ENCODE measurements at places on chromosomes 3 and 15. TPM values are rescaled to one million over a fixed set of nuclear protein-coding genes. Genes with fewer than 3 reads are reported as not detected.

GRCh38 chr15:49678655-49679054 lies 57.8 kb downstream of the DTWD1 start:
- no peak for DNase-seq

- DNase-seq = peak; percentile 87
Measured at GRCh38 chr3:149339931-149340309, 6.5 kb upstream of the TM4SF18 start.

- DNase-seq = no peak
Measured at GRCh38 chr3:171825222-171825828, 15.0 kb upstream of the PLD1 start.

- DNase-seq = no peak
Measured at GRCh38 chr3:150544041-150544440, 2.3 kb downstream of the SERP1 start.

DNA sequence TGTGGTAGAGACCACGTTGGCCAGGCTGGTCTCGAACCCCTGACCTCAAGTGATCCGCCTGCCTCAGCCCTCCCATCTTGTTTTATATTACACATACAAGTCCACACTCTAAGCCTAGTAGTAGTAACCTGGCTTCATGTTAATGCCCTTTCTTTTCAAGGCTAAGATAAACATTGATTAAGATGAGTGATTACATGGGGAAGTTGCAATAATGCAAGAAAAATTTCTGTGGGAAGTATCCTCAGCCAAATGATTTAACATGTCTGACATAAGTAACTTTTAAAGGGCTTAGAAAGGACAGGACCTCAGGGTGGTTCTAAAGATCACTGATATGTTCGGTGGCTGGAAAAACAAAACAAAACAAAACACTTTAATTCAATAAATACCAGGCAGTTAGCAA lies 72.1 kb downstream of the SFMBT1 start:
- no peak for DNase-seq

GRCh38 chr3:34180532-34180931 lies 382.1 kb downstream of the PDCD6IP start:
- no peak for DNase-seq

CYP11A1 gene
- total RNA-seq = not detected

DNA sequence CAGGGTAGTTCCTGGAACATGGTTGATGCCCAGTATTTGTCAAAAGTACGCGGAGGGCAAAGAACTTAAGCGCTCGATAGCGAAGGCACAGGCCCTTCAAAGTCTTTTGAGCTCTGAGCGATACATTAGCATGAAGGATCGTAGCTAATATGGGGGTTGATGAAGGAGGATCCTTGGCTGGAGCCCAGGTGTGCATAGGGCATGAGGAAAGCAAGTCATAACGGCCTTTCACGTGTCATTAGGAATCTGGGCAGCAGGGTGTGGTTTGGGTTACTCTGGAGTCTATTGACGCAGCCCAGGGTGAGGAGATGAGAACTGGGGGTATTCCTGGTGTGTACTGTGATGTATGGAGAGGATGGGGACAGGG lies 31.7 kb downstream of the SPINK8 start:
- DNase-seq = no peak

C3orf49 gene
- total RNA-seq = not detected

GRCh38 chr3:39090922-39091321 lies 16.5 kb downstream of the GORASP1 start:
- DNase-seq = no peak

- no peak for DNase-seq
Measured at GRCh38 chr15:85583923-85584390, 203.6 kb downstream of the AKAP13 start.

DNA sequence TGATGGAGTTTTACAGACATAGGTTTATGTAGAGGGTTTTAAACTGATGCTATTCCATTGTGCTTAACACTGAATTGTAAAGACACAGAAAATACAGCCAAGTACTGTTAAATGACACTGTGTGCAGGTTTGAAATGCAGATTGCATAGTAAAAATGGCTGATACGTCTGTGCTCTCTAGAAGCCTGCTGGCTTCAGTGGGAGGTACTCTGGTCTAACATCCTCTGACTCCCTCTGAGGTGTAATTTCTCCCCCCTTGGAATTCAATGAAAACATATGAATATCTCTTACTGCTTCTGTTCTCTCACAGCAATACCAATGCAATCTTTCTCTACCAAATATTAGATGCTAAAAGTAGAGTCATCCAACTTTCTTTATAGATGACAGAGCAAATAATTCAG lies 176.6 kb downstream of the SLC9A9 start:
- DNase-seq = no peak

- DNase-seq = no peak
Measured at GRCh38 chr3:195910499-195910845, 2.1 kb upstream of the TNK2 start.

GRCh38 chr3:51311055-51311454 lies 74.0 kb upstream of the MANF start:
- no peak for DNase-seq

IGDCC3 gene
- not detected for total RNA-seq

- DNase-seq = no peak
Measured at GRCh38 chr15:48802867-48803266, 8.0 kb downstream of the CEP152 start.

POTEB gene
- not detected for total RNA-seq

DNA sequence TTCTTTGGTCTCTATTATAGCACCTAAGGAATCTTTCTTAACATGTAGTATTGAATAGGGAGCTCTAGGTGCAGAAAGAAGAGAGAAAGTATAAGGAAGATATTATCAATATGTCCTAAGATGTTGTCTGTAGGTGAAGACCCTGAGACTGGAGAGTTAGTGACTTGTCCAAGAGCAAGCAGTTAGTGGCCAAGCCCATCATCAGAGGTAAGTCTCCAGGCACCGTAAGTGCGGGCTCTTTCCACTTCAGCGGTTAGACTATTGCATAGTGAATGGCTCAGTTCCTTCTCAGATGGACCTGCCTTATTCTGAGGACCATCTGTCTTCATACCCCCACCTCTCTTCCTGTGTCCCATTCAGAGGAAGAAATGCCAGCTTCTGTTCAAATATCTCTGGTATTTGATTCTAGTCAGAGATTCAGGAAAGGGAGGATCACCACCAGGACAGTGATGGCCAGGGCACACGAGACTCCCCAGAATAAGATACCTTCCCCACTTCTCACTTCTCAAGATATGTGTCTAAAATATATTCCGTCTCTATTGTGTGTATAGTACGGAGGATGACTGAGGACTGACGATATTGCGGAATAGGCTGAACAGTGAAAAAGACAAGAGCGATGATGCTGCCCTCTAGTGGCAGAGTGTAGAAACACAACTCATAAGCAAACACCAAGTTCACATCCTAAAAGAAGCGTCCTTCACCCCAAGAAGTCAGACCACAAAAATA lies 19.1 kb upstream of the ADGRG7 start:
- no peak for DNase-seq

GRCh38 chr3:183526838-183527427 lies 28.6 kb downstream of the KLHL6 start:
- no peak for DNase-seq

DNA sequence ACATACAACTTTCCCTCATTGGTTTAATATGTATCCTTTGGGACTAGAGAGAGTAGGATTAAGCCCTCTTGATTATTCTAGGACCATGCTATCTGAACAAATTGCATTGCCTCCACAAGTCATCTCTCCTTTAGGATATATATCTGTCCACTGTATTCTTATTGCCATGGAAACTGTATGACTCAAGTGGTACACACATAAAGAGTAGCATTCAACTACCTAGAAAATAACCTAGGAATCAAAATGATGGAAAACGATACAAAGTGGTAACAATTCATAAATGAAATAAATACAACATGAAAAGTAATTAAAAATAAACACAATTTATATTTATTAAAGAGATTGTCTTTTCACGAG lies 212.1 kb upstream of the P2RY1 start:
- no peak for DNase-seq

- DNase-seq = no peak
Measured at GRCh38 chr3:96619475-96619874, 194.9 kb upstream of the EPHA6 start.
